GM19239 (cell line): ENCODE measurements at places on chromosomes 16 and 17.

- peak; percentile 57 for DNase-seq
These were observed 1.0 kb downstream of the ZNF319 start for GRCh38 chr16:57999366-57999970.

GRCh38 chr17:17364338-17364667 lies 61.1 kb downstream of the NT5M start:
- no peak for DNase-seq

DNA sequence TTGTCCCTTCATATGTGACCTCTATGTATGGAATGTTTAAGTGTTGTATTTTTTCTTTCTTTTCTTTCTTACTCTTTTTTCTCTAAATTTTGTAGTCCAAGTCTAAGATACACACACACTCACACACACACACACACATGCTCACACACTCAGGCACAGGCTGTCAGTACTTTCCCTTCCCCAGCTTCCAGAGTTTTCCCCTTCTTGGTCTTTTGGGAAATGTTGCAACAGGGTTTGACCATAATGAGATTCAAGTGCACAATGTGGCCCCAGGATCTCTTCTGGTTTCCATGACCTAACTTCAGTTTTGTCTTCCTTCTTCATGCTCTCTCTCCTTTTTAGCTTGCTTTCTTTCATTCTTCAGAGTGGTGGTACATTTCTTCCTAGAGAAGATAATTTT lies 289.8 kb upstream of the FOXF1 start:
- DNase-seq, result no peak

GRCh38 chr17:48173191-48173984 lies 65.8 kb downstream of the SNX11 start:
- no peak for DNase-seq

DNA sequence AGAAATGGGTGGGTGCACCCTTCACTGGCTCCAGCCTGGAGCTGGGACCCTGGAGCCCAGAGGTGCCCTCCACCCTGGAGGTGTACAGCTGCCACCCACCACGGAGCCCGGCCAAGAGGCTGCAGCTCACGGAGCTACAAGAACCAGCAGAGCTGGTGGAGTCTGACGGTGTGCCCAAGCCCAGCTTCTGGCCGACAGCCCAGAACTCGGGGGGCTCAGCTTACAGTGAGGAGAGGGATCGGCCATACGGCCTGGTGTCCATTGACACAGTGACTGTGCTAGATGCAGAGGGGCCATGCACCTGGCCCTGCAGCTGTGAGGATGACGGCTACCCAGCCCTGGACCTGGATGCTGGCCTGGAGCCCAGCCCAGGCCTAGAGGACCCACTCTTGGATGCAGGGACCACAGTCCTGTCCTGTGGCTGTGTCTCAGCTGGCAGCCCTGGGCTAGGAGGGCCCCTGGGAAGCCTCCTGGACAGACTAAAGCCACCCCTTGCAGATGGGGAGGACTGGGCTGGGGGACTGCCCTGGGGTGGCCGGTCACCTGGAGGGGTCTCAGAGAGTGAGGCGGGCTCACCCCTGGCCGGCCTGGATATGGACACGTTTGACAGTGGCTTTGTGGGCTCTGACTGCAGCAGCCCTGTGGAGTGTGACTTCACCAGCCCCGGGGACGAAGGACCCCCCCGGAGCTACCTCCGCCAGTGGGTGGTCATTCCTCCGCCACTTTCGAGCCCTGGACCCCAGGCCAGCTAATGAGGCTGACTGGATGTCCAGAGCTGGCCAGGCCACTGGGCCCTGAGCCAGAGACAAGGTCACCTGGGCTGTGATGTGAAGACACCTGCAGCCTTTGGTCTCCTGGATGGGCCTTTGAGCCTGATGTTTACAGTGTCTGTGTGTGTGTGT lies 46.8 kb downstream of the IL21R start:
- no peak for DNase-seq

GRCh38 chr17:11212792-11213191 lies 28.2 kb upstream of the SHISA6 start:
- DNase-seq, result no peak

DNA sequence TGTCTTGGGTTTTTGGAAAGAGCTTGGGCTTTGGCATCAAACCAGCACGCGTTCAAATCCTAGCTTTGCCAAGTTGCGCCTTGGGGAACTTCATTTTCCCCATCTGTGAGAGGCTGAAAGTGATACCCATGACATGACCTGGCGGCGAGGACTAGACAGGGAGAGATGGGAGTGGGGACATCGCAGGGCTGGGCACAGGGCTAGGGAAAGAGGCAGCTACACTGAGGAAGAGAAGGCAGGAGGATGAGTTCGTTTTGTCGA lies 202.9 kb downstream of the IRF8 start:
- no peak for DNase-seq

GRCh38 chr16:85980686-85981085 lies 81.7 kb downstream of the IRF8 start:
- DNase-seq, result no peak

GRCh38 chr16:565419-566330 lies 1.1 kb upstream of the NHLRC4 start:
- no peak for DNase-seq

DNA sequence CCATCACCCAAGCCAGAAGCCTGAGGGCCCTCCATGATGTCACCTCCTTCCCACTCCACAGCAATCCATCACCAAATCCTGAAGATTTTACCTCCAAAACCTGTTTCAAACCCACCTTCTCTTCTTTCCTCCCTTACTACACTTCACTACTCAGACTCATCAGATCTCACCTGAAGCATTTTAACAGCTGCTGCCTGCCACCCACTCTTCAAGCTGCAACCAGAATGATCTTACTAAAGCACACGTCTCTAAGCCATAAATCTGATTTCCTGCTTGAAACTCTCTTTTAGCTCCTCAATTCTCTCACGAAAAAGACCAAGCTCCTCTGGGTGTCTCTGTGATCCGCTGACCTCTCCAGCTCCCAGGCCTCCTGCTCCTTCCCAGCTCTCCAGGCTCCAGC lies 46.5 kb downstream of the CDK5R1 start:
- DNase-seq, result no peak

DNA sequence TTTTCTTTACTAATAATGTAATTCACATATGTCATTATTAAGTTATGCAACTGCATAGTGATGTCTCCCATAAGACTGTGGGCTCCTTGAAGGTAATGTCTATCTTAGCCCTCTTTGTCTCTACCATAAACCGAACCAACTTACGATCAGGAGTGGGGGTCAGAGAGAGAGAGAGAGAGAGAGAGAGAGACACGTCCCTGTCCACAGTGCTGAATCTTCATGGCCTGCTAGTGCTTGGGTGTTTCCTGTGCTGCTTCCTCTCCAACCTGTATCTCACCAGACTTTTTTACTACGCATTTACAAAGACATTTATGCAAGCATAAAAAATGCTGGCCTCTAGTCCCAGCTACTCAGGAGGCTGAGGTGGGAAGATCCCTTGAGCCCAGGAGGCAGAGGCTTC lies 52.2 kb upstream of the HAPSTR1 start:
- DNase-seq, result no peak

DNA sequence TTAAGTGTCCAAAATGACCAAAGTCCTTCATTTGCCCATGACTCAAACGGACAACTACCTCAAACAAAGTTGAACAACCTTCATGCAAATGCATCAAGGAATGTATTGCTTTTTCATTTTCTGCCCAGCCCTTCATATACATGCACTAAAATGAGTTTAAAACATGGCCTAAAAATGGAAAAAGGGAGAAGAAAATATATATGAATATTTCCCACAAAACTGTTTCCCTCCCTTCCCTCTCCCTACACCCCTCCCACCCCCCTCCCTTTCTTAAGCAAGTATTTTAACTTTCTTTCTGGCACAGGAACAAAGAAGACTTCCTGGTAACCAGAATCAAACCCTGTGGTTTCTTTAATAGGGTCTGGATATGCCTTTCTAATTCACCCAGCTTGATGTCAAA lies 5.5 kb upstream of the FBXL20 start:
- DNase-seq, result no peak

DNA sequence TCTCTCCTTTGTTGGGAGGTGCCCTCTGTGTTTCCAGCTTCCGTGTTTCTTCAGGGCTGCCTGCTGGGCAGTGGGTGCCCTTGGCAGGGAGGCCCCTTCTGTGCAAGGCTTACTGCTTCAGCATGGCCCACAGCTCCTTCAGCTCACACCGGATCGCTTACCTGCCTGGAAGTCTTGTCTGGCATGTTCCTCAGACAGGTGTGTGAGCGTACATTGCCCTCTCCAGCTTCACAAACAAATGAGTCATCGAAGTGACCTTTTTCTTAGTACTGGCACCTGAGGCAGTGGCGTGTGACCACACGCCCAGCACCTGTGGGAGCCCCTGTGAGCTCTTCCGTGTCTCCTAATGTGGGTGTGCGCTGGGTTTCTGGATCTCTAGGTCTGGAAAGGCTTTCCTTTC lies 3.5 kb downstream of the RAB40C start:
- no peak for DNase-seq

DNA sequence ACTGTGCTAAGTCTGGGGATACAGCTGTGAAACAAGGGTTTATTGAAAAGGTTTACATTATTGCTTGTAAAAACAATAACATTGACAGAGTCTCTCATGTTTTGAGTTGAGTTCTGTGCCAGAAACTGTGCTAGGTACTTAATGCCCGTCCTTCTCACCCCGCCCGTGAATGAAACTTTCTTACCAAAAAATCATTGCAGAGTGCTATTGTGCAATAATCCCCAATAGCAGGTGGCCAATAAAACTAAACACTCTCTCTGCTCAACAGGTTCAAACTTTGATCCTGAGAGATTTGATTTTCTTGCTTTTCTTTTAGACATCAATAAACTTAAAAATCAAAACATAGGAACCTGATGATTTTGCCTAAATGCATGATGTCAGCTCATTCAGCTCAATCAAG lies 441.6 kb downstream of the HAPSTR1 start:
- DNase-seq, result no peak

DNA sequence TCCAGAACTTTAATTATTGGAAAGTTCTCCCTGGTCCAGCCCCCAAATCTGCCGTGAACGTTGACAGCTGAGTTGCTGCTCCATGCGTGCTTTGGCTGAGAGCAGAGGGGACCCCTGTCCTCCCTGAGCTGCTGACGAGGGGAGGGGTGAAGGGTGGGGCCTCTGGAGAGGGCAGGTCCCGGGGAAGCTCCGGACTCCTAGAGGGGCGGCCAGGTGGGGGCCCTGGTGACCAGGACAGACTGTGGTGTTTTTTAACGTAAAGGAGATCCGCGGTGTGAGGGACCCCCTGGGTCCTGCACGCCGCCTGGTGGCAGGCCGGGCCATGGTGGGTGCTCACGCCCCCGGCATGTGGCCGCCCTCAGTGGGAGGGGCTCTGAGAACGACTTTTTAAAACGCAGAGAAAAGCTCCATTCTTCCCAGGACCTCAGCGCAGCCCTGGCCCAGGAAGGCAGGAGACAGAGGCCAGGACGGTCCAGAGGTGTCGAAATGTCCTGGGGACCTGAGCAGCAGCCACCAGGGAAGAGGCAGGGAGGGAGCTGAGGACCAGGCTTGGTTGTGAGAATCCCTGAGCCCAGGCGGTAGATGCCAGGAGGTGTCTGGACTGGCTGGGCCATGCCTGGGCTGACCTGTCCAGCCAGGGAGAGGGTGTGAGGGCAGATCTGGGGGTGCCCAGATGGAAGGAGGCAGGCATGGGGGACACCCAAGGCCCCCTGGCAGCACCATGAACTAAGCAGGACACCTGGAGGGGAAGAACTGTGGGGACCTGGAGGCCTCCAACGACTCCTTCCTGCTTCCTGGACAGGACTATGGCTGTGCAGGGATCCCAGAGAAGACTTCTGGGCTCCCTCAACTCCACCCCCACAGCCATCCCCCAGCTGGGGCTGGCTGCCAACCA lies at the start of gene MC1R:
MC1R (plus strand) TSS at position 410 of the 895 bp plus-strand sequence; CDS start at position 807, 397 bp downstream.
- peak; percentile 59 for DNase-seq

DNA sequence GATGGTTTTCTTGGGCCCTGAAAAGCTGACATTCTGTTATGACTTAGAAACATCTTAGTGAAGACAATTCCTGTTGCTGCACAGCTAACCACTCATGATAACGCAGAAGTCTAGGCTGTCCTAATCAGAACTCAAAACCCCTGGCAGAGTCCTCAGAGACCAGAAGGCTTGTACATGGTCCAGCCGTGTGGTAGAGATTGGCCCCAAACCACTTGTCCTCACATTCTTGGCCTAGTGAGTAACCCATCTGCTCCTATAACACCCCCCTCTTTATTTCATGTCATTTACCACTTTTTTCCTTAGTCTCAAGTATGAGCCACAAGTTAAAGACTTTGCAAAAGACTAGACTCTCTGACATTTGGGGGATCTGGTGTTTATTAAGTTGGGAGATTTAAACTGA lies 116.5 kb upstream of the ADAMTS18 start:
- DNase-seq, result no peak

GRCh38 chr17:50267074-50267841 lies 7.0 kb upstream of the TMEM92 start:
- DNase-seq, result no peak

DNA sequence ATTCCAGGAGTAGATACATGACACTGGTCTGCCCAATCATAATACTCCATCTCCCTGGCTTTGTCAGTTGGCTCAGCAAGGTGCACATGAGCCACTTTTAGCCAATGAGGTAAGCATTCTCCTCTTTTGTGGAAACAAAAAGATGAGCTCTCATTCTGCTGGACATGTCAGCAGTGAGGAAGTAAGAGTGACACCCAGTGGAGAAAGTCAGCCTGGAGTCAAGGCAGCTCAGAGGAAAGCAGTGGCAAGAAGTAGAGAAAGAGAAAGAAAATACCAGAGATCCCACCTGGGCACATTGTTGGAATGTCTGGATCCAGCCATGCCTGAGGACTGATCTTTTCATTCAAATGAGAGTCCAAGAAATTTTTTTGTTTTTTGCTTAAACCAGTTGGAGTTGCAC lies 496.9 kb upstream of the C16orf82 start:
- DNase-seq, result peak; percentile 4

GRCh38 chr17:7183433-7184090 lies 4.4 kb upstream of the ASGR1 start:
- DNase-seq, result no peak

DNA sequence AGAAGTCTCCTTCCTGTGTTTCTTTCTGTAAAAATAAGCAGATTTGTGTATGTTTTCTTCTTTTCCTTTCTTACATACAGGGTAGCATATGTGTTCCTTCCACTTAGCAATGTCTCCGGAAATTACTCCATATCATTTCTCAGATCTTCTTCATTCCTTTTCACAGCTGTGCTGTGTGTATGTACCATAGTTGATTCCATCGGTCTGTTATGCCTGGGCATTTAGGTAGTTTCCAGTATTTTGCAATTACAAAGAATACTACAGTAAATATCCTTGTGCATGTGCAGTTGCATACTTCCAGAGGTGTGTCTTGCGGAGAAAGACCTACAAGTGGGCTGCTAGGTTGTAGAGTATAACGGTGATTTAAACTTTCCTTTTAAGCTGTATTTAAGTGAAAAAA lies 69.8 kb downstream of the CLEC16A start:
- no peak for DNase-seq

GRCh38 chr16:30416047-30416603 lies 8.7 kb downstream of the ZNF771 start:
- DNase-seq, result no peak

- DNase-seq, result no peak
These were observed 205.6 kb downstream of the XYLT1 start for GRCh38 chr16:17265154-17265553.

- no peak for DNase-seq
These were observed 23.9 kb upstream of the DHRS13 start for GRCh38 chr17:28926786-28927185.
